ENCODE measurements at places on chromosomes 1 and 21. TPM values are rescaled to one million over a fixed set of nuclear protein-coding genes. Genes with fewer than 3 reads are reported as not detected.

RCOR3 gene
- total RNA-seq = 99.2 TPM

DNALI1 gene
- not detected for total RNA-seq

LRRC53 gene
- not detected for total RNA-seq

ACTL8 gene
- total RNA-seq = not detected

DNA sequence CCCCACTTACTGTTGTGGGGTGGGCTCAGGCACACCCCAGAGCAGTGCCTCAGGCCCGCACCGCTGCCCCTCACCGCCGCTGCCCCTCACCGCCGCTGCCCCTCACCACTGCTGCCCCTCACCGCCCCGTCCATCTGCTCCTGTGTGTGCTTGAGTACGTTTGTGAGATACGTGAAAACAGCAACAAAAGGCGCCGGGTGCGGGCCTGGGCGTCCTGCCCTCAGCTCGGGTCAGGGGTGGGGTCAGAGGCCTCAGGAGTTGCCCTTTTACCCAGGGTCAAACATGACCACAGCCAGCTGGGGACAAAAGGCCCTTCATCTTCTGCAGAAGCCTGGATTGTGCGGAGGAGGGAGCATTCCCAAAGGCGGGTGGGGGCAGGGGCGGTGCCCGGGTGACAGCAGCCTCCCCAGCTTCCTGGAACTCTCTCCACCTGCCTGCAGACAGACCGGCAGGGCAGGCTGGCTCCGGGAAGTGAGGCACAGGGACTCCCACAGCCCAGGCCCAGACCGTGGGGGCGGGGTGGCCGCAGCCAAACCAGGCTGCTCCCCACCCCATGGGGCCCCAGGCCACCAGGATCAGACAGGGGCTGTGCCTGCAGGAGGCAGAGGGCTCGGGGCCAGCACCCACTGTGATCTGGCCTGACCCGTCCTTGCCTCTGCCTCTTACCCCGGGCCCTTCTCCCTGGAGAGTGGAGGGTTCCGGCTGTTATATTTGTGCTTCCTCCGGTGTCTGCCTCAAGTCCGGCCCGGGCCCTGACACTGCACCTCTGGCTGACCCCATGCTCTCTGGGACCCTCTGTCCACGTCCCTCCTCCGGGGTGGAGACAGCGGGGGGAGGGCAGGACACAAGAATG is 2.3 kb upstream of the VWA1 start:
- DNase-seq = no peak

DNA sequence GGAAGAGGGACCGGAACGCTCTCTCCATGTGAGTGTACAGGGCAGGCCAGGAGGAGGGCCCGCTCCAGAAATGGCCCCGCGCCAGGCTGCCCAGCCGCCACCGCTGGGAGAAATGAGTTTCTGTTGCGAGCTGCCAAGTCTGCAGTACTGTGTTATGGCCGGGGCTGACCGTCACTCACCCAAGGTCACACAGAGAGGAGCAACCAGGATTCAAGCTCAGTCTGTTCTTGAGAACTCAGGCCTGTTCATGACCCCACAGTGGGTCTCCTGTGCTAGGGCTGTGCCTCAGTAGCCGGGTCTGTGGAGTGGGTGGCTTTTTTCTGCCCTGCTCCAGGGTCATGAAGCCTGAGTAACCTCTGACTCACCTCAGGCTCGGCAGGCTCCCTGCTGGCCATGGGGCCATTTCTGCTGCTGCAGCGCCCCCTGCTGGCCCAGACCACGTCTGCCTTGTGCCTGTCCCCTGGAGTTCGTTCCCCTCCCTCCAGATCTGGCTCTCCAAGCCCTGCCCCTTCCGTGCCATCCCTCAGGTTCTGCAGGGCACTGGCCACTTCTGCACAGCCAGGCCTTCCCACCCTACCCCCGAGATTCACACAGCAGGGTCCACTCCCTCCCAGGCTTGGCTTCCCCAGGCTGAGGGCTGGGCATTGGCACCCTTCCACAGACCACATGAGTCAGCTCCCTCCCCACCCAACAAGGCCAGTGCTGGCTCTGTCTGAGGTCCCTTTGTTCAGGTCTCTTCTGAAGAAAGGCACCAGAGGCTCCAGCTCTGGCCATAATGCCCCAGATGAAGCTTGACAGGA is 51.8 kb downstream of the EDN2 start:
- DNase-seq = peak; percentile 72

- DNase-seq = no peak
Observed at GRCh38 chr1:109096120-109096519, 5.6 kb downstream of the TMEM167B start.

GRCh38 chr1:37995751-37996345 is 6.0 kb upstream of the SF3A3 start:
- DNase-seq = no peak

GRCh38 chr1:74674278-74675048 is 871 bp upstream of the ERICH3 start:
- DNase-seq = no peak
